ENCODE measurements at places on chromosomes 11 and 22. TPM values are rescaled to one million over a fixed set of nuclear protein-coding genes. Genes with fewer than 3 reads are reported as not detected.

- DNase-seq = no peak
Observed at GRCh38 chr11:28457481-28458065, 349.4 kb downstream of the METTL15 start.

DNA sequence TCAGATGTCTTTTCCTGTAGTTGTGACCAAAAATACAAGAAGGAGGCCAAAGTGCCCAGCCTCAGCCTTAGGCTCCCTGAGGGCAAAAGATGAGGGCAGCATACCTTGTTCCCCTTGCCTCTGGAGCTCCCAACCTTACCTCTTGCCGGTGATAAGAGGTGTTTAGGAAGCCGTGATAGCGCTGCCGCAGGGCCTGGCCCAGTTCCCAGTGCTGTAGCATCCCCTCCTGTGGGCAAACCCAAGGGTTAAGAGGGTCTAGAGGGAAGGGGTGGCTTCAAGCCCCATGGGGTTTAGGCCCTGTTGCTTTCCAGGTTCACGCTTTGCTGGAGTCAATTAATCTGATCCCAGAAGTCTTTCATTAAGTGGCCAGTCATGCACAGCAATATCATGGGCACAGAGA is 1.1 kb downstream of the ACP2 start:
- DNase-seq = no peak

GRCh38 chr22:28819253-28820096 is 19.1 kb upstream of the XBP1 start:
- no peak for DNase-seq

DNA sequence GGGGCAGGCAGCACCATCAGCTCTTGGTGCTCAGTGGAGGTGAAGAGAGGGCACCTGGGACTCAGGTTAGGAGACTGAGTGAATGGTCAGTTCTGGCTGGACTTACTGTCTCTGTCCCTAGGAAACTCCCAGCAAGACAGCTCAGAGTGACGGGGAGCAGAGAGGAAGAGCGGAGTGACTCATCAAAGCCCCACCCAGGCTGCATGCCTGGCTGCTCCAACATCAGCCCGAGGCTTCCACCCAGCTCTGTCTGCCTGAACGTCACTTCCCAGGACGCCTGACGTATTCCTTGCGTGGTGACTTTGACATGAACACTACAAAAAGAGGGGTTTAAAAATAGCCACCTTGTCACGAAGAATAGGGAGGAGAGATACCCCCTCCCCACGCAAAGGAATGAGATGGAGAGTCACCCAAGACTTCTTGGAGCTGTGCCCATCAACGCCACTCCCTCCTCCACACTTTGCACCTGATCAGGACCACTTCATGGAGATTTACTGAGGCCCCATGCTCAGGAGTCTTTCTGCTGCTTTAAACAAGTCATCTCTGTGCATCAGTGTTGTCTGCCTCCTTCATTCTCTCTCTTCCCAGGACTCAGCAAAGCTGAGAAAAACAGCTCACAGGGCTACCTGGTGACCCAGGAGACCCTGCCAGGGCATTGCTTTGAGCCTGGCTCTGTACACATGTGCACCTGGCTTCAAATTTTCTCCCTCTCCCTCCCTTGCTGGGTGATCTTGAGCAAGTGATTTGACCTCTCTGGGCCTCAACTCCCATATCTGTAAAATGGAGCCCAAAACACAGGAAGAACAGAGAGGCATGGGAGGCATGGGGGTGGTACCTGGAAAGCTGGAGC is 83.1 kb downstream of the MN1 start:
- peak; percentile 99 for DNase-seq

- no peak for DNase-seq
Observed at GRCh38 chr11:95599959-95600586, 189.5 kb downstream of the FAM76B start.

- DNase-seq = no peak
Observed at GRCh38 chr11:132045107-132045506, 674.7 kb downstream of the NTM start.

DNA sequence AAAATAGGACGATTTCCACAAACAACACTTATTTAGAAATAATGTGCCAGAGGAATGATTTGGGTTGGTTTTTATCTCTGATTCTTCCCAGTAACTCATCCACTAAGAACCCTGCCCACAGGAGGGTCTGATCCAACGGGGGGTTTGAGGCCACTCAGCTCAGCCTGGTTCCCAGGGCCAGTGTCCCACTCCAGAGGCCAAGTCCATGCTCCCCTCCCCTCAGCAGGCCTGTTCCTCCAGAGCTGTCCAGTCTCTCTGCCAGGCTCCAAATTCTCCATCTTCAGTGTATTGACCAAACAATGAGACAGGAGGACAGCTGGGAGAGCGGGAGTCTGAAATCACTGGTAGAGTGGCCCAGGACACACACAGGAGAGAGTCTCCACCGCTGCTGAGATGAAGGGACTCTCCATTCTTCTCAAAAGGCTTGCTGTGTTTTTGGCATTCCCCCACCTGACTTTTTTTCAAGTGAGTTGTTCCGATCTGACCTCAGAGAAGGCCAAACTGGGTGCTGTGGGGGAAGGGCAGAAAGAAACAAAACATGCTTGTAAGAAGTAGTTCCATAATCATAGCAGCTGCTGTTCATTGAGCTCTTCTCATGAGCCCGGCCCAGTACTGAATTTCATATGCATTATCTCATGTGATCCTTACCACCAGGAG is 17.6 kb upstream of the SCN2B start:
- no peak for DNase-seq

DNA sequence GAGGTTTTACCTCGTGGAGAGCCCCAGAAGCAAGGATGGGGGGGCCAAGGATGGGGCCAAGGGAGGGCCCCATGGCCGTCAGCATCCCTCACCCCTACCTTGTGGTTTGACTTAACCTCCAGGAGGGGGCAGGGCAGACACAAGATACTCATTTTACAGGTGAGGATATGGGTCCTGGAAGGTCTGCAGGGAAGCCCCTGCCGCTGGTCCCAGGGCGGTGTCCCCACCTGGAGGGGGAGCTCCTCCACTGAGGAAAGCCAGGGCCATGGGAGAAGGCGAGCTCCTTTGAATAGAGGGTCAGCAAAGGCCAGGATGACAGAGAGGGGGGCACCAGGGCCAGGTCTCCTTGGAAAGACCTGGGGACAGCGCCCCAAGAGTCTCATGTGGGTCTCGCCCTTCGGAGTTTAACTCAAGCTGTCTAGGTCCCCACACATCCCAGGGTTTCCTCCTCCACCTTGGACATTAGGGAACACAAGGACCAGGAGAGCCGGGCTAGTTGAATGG is 5.9 kb upstream of the ADORA2A start:
- DNase-seq = no peak

DNA sequence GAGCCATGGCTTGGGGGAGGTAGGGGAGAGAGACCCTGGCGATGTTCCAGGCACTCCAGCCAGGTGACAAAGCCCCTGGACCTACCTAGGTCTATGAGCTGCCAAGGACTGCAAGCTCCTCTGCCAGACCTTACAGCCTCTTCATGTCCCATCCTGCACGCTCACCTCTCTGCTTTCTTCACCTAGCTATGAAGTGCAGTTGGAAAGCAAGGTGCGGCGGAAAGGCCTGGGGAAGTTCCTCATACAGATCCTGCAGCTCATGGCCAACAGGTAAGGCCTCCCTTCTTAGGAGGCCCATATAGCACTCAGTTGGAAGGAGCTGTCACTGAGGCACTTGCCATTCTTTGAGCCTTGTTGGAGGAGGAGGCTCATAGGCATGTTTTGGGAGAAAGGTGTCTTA is 13.8 kb downstream of the NAA40 start:
- DNase-seq = no peak

DNA sequence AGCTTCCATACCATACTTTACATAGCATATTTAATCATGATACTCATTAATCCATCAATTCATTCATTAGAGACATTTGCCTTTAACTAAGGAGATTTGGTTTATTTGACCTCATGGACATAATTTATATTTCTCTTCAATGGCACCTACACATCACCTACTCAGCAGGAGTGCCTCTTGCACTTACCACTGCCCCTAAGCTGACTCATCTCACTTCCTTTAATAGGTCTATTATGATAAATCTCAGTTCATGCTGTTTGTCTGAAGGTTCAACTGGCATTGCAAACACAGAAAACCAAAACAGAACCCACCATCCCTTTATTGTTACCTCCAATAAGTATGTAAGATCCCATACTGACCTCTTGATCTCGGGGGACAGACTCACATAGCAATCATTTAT is 186.7 kb downstream of the LUZP2 start:
- no peak for DNase-seq

GRCh38 chr11:119019996-119020395 is 1.4 kb downstream of the TRAPPC4 start:
- DNase-seq = no peak

LMNTD2 gene
- total RNA-seq = not detected

DBX1 gene
- total RNA-seq = not detected

DKK3 gene
- total RNA-seq = 334 TPM

TCN1 gene
- not detected for total RNA-seq

ADAMTS8 gene
- total RNA-seq = not detected

TMPRSS6 gene
- total RNA-seq = not detected

Data from fibroblast of the aortic adventitia (primary cell).